Myometrial cell (primary cell): ENCODE measurements at places on chromosomes 3 and 15. TPM values are rescaled to one million over a fixed set of nuclear protein-coding genes. Genes with fewer than 3 reads are reported as not detected.

KBTBD8 gene
- 0.35 and 4.3 TPM in 2 replicates for total RNA-seq

GRK7 gene
- under 0.01 TPM in 1 of 2 replicates, not detected in the other for total RNA-seq

OXTR gene
- total RNA-seq, result 70.9 and 77.4 TPM in 2 replicates

ST3GAL6 gene
- total RNA-seq, result 0.58 and 1.2 TPM in 2 replicates

ECT2 gene
- total RNA-seq, result 51.9 and 55.9 TPM in 2 replicates

POMGNT2 gene
- 16.1 and 17.2 TPM in 2 replicates for total RNA-seq

GRAMD2A gene
- 0.18 TPM in 1 of 2 replicates, not detected in the other for total RNA-seq

SH3GL3 gene
- 0.86 TPM in 1 of 2 replicates, not detected in the other for total RNA-seq

BCHE gene
- total RNA-seq, result 2.9 and 5.8 TPM in 2 replicates

TRANK1 gene
- 4.3 and 6.0 TPM in 2 replicates for total RNA-seq

COL8A1 gene
- total RNA-seq, result 114 and 122 TPM in 2 replicates

CFAP20DC gene
- 4.6 and 6.9 TPM in 2 replicates for total RNA-seq

KIF15 gene
- 7.8 and 8.9 TPM in 2 replicates for total RNA-seq

STAB1 gene
- 0.86 and 1.9 TPM in 2 replicates for total RNA-seq

RARRES1 gene
- 148 and 180 TPM in 2 replicates for total RNA-seq

INO80 gene
- total RNA-seq, result 12.7 and 18.3 TPM in 2 replicates
